ENCODE measurements at places on chromosomes 2 and 18.

DNA sequence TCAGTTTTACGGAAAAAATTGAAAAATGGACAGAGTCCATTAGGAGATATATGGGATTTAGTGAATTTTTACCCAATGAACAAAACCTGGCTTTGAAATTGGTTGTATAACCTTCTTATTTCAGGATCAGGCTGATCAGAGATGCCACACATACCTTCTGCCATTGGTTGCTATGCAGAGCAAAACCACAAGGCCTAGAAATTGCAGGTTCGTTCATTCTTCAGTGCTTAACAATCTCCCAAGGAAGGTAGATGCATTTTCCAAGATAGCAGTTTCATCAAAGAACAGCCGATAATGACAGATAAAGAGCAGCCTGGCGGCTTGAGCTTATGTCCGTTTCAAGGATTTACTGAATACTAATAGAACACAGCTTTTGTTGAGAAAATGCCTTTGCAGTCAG is 868.8 kb downstream of the EPHA4 start:
- peak; percentile 91 for DNase-seq

DNA sequence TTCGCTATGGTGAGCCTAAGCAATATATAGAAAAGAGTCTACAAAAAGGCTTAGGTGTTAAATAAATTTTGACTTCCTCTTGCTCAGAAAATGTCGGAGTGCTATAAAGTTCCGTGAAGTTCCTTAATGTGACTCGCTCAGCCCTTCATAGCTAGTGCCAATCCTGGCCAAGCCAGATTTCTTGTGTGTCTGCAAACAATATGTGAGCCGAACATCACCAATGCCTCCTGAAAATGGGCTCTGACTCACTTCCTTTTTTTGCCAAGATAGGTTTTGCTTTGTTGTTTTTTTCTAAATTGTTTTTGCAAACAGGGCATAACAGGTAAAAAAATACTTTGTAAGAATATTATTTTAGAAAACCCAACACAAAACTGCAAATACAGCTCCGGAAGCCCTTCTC is 26.1 kb downstream of the CDC42EP3 start:
- DNase-seq = no peak

DNA sequence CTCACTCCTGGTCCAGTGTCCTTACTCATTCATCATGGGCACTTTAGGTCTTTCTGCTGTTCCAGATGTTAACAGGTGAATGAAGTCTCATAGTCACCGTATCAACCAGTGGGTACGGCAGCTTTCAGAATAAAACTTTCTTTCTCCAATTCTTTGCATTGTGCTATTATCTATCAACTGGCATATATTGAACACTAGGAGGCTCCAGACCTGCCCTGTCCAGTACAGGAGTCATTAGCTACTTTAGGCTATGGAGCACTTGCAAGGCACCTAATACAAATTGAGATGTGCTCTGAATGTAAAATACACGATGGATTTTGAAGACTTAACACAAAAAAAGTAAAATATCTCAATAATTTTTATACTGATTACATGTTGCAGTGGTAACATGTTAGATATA is 43.2 kb upstream of the NEB start:
- no peak for DNase-seq

- no peak for DNase-seq
Observed at GRCh38 chr2:10123281-10123680, 742 bp downstream of the RRM2 start.

DNA sequence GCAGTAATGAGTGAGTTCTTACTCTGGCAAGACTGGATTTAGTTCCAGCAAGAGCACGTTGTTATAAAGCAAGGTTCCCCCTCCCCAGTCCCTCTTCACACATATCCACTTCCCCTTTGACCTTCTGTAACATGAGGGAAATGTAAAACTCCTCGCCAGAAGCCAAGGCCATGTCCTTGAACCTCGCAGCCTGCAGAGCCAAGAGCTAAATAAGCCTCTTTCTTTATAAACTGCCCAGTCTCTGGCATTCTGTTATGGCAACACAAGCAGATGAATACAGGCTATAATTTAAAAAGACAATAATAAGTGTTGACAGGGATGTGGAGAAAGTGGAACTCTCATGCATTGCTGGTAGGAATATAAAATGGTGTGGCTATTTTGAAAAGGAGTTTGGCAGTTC is 60.3 kb downstream of the TLK1 start:
- no peak for DNase-seq

DNA sequence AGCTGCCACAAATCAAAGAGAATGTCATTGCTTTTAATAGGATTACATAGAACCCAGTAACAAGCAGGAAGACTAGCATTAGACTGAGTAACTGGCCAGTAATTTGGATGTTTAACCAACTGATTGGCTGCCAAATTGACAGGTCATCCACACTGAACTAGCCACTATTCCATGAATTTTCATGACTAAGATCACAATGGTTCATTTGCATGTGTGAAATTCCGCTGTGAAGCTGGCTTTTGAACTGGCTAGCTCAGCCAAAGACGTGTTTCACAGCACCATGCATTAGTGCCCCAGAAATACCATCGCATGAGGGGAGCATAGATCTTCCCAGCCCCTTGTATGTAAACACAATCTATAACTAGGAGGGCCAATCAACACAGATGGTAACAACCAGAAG is 649.8 kb downstream of the ARHGAP15 start:
- DNase-seq = peak; percentile 46

DNA sequence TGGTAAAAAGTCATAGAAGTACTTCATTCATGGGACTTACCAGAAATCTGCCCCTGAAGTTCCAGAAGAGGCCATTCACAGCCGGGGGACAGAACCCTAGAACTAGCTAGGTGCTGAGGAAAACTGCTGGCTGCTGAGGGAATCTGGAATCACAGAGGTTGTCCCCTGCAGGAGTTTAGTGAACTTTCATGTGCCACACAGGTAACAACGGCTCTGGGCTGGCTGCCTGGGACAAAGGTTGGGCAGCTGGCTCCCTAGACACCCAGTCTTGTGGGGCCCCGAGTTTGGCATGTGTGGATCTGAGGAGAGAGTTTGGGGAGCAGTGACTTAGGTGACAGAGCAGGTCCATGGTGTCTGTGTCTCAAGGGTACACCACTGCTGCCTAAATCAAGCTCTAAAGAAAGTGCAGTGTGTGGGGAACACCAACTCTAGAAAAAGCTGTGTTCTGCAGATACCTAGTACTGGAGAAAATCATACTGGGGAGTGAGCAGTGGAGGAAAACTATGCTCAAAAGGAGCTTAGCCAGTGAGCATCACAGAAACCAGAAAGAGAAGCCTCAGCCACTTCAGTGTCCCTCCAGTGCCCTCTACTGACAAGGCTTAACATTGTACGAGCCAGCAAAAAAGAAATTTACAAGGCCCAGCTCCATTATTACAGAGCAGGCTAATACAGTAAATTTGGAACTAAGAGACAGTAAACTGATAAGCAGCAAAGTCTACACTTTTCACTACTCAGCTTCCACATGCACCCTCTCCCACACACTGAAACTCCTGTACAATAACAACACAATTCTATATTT is 15.2 kb downstream of the GALNT3 start:
- peak; percentile 12 for DNase-seq

- peak; percentile 56 for DNase-seq
Observed at GRCh38 chr2:101089419-101089818, 61.8 kb downstream of the TBC1D8 start.

DNA sequence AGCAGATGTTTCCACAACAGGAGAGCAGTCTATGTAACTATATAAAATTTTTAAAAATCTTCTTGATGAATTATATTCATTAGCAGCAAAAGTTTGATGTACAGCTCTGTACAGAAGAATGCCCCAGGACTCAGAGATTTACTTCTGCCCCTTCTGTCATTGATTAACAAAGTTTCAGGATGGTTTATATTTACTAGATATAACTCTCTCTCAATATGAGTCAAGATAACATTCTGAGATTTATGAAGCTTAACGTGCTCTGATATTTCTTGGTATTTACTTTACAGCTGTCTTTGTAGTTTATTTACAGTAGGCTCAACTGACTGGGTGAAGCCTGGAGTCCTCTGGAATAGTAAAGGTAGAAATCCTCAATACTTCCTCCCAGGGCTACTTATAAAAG is 93.6 kb upstream of the HNMT start:
- no peak for DNase-seq

- DNase-seq = no peak
Observed at GRCh38 chr18:79494936-79495335, 99.2 kb downstream of the NFATC1 start.

DNA sequence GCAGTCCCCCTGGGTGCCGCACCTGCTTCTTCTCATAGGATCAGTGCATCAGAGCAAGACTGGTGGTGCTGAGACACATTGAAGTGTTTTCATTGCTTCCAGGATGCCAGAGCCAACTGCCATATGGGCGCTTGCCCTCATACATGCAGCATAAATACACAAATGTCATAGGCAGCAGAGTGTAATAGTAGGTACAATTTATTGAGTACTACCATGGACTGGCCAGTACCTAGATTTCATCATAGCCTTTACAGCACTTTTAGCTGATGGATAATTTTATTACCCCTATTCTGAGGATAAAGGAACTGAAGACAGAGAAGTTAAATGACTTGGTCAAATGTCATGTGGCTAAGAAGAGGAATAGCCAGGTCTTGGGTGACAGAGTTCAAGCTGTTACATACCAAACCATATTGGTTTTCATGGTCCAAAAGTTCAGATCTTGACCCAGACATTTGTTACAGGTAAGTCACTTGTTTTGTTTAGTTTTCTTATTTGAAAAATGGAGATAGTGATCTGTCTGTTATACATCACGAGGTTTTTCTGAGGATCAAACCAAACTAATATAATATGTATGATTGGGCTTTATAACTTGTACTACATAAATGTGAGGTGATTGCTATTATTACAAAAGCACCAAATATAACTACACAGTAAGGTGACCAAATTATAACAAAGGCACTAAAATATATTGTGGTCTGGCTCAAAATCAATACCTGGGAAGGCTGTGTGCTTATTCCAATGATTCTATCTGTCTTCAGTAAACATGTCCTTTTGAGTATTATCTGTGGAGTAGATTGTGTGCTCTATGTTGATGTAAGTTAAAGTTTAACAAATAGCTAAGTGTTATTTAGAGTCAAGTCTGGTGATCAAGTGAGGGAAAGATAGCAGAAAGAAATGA is 151.9 kb upstream of the CYRIA start:
- DNase-seq = no peak

GRCh38 chr2:161576421-161576820 is 47.8 kb upstream of the SLC4A10 start:
- peak; percentile 10 for DNase-seq

GRCh38 chr2:69096326-69097095 is 83.5 kb downstream of the ANTXR1 start:
- no peak for DNase-seq

DNA sequence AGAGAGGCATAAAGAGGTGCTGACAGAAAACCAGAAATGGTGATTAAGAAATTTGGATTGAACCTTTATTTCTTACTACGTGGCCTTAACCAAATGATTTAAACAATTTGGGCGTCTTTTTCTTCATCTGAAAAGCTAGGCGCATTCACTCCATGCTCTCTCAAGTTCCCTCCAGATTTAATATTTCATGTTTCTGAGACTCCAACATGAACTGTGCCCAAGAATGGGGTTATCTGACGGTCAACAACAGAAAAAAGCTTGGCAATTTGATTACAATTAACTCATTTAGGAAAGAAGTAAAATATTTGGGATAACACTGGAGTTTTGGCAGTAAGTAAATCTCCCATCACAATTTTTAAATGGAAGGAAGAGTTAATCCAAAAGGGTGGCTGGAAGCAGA is 345.4 kb downstream of the ARHGAP15 start:
- DNase-seq = no peak

- DNase-seq = no peak
Observed at GRCh38 chr2:71667256-71668182, 214.2 kb downstream of the DYSF start.

DNA sequence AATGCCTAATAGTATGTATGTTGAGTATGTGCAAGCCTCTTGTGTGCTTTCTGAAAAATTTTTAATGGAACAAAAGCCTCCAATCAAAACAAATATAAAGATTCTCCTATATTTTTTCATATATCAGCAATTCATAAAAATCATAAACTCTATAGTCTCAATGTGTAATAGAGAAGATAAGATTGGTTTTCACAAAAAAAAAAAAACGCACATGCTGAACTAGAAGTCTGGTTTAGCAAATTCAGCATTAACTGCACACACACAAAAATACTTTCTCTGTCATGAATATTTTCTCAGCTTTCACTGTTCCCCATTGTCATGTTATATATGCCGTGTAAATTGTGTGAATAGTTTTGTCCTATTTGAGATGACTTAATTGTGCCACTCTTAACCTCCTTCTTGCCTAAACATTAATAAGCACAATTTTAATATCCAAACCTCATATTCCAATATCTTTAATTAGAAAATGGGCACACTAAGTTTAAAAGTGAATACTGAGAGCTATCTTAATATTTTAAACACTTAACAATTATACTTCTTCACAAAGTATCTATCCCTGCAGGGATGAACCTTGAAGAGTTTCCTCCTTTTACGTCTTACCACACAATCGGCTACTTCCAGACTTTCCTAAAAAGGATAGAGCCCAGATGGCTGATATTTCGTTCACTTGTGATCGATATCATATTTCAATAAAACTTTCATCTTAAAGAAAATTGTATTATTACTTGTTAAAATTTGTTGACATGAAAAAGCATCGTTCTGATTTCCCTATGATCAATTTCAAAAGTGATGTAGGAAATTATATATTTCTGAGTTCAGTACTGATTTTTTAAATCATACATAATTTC is 242.7 kb downstream of the TCF4 start:
- no peak for DNase-seq

DNA sequence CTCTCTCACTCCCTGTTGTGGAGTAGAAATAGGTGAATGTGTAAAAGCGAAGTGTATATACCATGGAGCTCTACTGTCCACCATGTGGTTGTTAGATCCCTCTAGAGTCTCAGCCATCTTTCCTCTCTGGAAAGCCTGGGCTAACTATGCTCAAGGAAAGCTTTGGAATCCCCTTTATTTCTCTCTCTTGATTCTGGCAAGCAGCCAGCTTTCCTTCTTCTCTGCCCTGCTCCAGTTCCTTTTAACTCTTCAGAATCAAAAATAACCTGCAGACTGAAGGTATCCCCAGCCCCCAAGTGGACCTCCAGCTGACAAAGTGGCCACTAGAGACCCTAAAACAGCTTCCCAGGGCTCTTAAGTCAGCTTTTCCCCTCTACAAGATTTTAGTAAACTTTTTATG is 381.9 kb downstream of the PLCL1 start:
- no peak for DNase-seq

- peak; percentile 74 for DNase-seq
Observed at GRCh38 chr2:160214461-160215445, 14.7 kb upstream of the ITGB6 start.

Data from trophoblast cell (in vitro differentiated cells and primary cell).